ENCODE measurements at places on chromosomes 3 and 15.

DNA sequence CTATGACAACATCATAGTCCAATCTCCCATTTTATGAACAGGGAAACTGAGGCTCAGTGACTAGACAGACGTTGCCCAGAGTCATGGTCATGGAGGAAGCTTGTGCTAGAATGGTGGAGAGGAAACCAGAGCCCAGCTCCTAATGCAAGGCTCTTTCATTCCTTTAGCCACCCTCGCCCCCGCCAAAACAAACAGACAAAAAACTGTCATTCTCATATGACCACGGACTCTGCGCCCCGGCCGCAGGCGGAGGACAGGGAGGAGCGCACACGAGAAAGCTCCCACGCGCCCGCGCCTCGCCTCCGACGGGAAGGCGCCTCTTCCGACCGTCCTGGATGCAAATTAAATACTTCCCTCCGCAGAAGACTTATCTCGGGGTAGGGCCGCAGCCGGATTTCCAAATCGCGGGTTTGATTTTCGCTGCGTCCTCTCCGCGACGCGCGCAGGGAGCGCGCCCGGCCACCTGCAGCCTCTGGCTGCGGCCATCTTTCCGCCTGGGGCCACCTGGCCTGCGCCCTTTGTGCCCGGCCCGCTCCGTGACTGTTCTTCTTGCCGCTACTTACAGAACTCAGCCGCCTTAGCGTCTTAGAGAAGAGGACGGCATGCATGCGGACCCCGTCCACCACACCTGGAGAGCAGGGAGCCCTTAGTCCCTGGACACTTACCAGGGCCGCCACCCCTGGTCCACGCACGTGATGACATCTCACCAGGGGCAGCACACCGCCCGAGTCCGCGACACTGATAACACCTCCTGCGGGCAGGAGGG, 670 bp upstream of the ATP13A3 start:
- DNase-seq = peak; percentile 31

DNA sequence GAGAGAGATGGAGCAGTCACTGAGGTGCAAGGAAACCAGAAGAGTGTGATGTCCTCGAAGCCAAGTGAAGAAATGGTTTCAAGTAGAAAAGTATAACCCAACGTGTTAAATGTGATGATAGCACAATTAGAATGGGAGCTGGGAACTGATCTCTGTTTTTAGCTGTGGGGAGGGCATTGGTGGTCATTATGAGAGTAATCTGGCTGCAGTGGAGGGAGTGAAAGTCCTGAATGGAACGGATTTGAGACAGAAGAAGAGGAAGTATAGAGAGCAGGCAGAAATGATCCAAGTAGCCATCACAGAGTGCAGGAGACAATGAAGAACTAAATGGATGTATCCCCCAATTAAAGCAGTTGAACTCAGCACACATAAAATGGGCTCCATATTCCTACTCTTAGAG, 235.3 kb downstream of the IGSF11 start:
- DNase-seq = no peak

DNA sequence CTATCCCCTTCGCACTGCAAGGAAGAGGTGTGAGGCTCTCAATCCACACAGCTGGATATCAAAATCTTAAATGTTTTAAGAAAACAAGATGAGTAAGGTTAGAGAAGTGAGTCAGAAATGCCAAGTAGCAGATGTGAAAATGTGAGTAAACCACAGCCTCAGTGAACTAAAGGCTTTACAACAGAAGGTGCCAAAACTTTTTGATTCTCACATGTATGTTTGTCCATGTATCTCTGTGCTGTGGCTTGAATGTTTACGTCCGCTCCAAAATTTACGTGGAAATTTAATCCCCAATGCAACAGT, 126.8 kb upstream of the PFN2 start:
- DNase-seq = no peak

GRCh38 chr3:81913886-81914663, 152.6 kb upstream of the GBE1 start:
- no peak for DNase-seq

DNA sequence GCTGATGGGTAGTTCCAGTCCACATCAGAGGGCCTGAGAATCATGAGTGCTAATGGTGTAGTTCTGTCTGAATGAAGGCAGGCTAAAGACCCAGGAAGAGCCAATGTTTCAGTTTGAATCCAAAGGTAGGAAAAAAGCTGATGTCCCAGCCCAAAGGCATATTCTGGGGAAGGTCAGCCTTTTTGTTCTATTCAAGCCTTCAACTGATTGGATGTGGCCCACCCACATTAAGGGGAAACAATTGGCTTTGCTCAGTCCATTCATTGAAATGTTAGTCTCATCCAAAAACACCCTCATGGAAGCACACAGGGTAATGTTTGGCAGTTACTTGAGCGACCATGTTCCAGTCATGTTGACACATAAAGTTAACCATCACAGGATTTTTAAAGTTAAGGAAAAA, 25.9 kb downstream of the EPHB1 start:
- no peak for DNase-seq

GRCh38 chr15:63892794-63893441, 59.2 kb upstream of the HERC1 start:
- peak; percentile 72 for DNase-seq

GRCh38 chr3:15899388-15899787, 101.6 kb upstream of the ANKRD28 start:
- DNase-seq = no peak

DNA sequence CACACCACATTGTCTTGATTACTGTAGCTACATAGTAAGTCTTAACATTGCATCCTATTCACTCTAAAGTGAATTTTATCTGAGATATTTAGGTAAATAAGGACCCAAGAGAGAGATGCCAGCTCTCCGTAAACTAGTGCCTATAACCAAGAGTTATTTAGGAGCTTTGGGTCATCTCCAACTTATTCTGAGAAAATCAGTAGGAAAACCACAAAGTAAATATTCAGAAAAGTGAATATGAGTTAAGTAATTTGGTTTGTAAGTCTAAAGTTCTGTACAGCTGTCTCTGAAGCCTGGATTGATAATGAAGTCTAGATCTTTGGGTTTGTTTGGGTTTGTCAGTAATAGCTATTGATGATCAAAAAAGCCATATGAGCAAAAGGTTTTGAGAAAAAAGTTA, 120.0 kb downstream of the FNDC3B start:
- DNase-seq = no peak

- peak; percentile 51 for DNase-seq
Measured at GRCh38 chr3:141368062-141368924, at the start of gene ZBTB38. Gene ZBTB38, plus strand, starts transcription at chr3:141368504. Its CDS starts 73,885 bp downstream, at chr3:141442389.

- DNase-seq = no peak
Measured at GRCh38 chr3:21672303-21672702, 78.7 kb downstream of the ZNF385D start.

GRCh38 chr3:138694287-138695007, 85.9 kb downstream of the FAIM start:
- DNase-seq = no peak

- no peak for DNase-seq
Measured at GRCh38 chr3:12982619-12983101, 90.6 kb downstream of the IQSEC1 start.

DNA sequence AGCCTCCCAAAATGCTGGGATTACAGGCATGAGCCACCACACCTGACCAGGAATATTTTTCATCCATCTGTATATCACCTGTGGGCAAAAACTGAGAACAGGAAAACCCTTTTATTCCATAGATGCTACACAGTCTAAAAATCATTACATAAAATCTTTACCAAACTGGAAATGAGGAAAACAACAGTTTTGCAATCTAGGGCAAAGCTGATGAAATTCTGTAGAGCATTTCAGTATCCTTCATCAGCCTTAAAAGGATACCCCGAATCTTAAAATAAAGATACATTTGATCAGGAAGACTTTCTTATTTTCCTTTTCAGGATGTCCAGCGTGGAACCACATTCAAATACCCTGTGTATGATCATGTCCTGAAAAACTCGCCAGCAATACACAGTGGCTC, 7.1 kb downstream of the SIAH2 start:
- DNase-seq = no peak

DNA sequence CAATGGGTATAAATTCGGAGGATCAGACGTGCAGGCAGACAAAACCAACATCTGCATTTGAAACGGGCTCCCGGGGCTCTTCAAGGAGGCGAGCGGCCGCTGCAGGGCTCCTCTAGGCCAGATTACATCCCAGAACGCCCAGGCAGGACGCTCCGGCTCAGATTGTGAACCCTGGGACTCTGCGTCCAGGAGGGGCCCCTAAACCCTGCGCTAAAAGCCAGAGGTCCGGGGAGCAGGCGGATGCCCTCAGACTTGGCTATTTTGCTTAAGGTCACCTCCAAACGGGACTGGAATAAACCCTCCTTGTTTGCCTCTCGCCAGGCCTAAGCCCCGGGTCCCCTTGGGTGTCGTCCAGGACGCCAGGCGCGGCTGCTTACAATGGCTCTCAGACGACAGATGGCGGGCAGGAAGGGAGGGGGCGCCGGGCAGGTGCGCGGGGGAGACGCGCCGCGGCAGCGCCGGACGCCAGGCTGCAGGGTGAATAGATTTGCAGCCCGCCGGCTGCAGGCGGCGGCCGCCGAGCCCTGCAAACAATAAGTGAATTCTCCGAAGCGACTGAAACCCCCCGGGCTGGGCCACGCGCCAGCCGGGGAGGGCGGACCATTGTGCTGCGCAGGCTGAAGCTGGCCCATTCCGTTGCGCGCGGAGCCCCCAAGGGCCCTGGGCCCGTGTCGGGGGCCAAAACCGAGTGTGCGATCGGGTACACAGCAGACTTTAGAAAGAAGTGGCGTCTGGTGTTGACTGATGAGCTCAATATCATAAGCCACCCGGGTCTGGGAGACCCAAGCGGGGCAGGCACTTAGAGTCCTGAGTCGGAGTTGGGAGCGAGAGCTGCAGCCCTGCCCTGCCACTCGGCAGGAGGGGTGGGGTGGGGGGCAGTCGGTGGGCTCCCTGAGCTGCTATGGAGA, 32.3 kb upstream of the AMOTL2 start:
- DNase-seq = no peak

GRCh38 chr3:188916934-188917401, 254.8 kb upstream of the TPRG1 start:
- DNase-seq = no peak

DNA sequence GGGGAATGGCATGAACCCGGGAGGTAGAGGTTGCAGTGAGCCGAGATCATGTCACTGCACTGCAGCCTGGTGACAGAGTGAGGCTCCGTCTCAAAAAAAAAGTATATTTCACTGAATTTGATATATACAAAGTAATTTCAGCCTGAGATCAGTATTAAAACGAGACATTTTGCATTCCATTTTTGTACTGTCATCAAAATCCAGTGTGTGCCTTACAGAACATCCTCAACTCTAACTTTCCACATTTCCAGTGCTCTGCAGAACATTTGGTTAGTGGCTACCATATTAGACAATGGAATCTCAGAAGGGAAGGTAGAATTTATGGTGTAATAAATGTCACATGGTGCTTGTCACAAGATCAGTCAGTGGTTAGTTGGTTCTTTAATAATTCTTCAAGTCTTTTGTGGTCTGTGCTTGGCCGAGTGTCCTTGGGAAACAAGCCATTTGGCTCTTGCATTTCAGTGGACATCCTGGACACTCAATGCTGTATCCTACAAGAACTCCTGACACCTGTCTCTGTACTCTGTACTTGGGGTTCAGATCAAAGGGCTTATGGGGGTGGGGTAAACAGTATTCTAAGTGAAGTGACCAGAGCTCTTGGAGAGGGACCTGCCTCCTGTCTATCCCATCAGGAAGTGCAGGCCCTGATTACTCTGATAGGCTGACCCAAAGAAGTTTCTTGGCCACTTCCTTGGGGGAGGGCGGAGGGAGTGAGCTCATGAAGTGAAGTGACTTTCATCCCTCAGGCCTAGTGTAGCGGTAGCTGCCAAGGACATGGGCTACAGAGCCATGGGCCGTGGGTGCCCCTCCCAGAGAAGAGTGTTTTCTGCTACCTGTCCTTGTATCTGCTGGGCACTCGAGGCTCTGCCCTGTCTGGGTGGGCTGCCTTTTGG, 3.7 kb downstream of the ACVR2B start:
- no peak for DNase-seq

- no peak for DNase-seq
Measured at GRCh38 chr3:172324611-172325203, 123.5 kb downstream of the GHSR start.

GRCh38 chr3:183828538-183828870, 3.1 kb upstream of the MAP6D1 start:
- no peak for DNase-seq

GRCh38 chr3:161067335-161067734, 37.8 kb downstream of the B3GALNT1 start:
- DNase-seq = no peak

DNA sequence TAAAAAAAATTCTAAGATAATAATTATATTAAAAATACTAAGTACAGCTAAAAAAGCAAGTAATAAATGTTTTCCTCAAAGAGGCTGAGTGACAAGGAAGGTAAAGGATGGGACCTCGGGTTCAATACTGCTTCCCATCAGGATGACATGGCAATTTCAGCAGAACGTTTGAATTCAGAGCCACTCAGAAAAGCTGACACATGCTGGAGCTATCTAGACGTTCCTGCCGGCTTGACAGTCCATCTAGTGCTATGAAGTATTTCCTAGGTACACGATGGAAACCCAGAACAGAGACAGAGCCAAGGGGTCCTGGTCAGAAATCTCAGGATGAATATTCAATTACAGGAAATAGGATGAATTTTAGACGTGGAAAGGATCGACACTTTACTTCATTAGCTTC, 361.8 kb downstream of the FGF12 start:
- DNase-seq = no peak

DNA sequence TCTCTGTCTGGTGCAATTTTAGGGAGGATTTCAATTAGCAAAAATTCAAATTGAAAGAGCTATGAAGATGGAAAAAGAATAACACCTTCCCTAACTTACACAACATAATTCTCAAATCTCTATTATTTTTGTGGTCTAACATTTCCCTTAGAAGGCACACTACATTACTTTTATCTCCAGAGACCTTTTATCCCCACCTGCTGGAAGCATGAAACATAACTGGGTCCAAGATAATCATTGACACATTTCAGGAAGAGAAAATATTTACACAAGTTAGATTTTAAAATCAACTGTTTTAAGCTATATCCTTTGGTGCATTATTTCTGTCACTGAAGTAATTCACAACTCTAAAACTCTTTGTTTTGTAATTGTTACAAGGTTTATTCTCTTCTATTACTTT, 779.5 kb downstream of the ROBO1 start:
- DNase-seq = no peak

DNA sequence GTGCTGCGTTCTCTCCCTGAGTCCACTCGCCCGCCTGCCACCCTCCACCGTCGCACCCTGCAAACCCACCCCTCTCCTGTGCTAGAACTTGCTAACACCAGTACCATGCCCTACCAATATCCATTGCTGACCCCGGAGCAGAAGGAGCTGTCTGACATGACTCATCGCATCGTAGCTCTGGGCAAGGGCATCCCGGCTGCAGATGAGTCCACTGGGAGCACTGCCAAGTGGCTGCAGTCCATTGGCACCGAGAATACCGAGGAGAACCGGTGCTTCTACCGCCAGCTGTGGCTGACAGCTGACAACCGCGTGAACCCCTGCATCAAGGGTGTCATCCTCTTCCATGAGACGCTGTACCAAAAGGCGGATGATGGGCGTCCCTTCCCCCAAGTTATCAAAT, 4.9 kb upstream of the ALAS1 start:
- DNase-seq = no peak
